ENCODE measurements at places on chromosomes 11 and 22.

GRCh38 chr11:134853992-134854991 lies 442.2 kb upstream of the B3GAT1 start:
- DNase-seq = no peak

DNA sequence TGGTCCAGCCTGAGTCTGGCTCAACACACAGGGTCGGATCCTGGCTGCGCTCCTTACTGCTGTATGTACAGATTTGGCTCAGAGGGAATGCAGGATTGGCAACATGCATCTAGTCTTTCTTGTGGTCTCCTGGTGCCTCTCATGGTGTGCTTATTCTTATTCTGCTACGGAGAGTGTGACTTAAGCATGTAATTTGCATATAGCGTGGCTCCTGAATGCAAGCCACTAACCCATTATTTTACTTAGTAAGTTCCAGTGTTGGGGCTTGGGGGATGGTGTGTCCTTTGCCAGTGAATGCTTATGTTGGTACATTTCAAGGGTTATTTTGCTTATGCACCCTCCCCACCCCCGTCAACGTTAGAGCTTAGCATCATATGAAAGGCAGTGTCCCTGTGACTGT lies 51.2 kb downstream of the PTPRJ start:
- DNase-seq = no peak

GRCh38 chr11:32705309-32706033 lies 89.0 kb downstream of the CCDC73 start:
- no peak for DNase-seq

- no peak for DNase-seq
Measured at GRCh38 chr11:70255477-70256116, 14.9 kb upstream of the PPFIA1 start.

GRCh38 chr11:23632293-23632692 lies 772.0 kb upstream of the CCDC179 start:
- DNase-seq = no peak

- peak; percentile 17 for DNase-seq
Measured at GRCh38 chr22:23533328-23533762, 46.7 kb downstream of the IGLL1 start.

DNA sequence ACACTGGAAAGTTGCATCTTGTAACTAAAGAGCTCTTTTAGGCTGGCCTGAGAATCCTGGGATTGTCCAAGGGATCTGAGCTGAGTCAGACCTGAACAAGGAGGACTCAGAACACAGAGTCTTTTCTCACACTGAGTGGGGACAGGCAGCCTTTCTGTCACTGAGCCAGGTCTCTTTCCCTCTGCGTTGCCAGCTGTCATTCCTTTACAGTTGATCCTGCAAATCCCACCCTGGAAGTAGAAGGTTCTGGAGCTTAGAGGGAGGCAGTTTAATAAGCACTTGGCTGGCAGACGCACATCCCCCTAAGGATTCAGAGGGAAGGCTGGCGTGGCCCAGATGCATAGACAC lies 76.3 kb upstream of the SUSD2 start:
- DNase-seq = no peak

- no peak for DNase-seq
Measured at GRCh38 chr11:73866586-73866996, 10.1 kb downstream of the COA4 start.

- peak; percentile 53 for DNase-seq
Measured at GRCh38 chr11:66639066-66639813, 737 bp downstream of the RBM4 start.

- no peak for DNase-seq
Measured at GRCh38 chr22:36409056-36409455, 21.3 kb upstream of the MYH9 start.

DNA sequence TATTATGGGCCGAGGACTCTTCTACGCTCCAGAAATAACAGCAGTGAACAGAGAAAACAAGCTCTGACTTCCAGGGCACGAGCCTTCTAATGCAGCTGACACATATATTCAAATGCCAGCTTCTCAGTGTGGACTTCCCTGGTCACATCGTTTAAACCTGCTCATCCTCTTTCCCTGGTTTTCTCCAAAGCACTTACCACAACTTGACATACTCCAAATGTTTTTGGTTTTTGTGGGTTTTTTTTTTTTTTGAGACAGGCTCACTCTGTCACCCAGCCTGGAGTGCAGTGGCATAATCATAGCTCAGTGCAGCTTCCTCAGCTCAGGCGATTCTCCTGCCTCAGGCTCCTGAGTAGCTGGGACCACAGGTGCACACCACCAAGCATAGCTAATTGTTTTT lies 105.5 kb downstream of the MICAL3 start:
- DNase-seq = no peak

DNA sequence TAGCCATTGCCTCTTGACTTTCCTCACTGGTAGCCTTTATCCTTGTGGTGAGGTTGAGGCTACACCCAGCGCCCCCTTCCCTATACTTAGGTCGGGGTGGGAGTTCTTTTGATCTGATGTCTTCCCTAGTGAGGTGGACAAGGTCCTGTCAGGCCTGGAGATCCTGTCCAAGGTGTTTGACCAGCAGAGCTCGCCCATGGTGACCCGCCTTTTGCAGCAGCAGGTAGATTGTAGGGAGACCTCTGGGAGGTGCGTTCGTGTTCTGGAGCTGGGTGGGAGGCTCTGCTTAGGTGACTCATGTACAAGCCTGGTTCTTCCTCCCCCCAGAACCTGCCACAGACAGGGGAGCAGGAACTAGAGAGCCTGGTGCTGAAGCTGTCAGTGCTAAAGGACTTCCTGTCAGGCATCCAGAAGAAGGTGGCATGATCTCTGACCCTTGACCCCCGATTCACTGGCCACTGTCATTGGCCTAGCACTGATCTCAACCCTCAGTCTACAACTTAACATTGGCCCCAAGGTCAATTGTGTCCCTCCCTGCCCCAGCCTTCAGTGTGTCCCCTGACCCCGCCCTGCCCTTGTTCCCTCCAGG lies 4.9 kb downstream of the INPPL1 start:
- DNase-seq = no peak

DNA sequence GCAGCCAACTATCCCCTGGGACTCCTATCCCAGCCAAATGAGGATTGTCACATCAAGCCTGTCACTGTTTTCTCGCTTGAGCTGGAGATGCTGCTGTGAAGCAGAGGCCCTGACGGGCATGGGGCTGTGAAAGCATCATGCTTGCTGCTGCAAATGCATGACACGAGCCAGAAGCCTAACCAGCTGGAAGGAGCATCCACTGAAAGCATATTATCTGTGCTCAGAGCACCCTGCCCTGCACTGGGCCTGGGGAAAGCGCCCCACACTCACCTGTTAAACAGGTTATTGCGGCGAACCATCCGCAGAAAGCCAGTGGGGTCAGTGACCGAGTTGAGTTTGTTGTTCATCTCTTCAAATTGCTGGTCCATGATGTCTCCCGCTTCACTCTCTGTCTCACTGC lies 110.9 kb upstream of the PITPNB start:
- DNase-seq = no peak

DNA sequence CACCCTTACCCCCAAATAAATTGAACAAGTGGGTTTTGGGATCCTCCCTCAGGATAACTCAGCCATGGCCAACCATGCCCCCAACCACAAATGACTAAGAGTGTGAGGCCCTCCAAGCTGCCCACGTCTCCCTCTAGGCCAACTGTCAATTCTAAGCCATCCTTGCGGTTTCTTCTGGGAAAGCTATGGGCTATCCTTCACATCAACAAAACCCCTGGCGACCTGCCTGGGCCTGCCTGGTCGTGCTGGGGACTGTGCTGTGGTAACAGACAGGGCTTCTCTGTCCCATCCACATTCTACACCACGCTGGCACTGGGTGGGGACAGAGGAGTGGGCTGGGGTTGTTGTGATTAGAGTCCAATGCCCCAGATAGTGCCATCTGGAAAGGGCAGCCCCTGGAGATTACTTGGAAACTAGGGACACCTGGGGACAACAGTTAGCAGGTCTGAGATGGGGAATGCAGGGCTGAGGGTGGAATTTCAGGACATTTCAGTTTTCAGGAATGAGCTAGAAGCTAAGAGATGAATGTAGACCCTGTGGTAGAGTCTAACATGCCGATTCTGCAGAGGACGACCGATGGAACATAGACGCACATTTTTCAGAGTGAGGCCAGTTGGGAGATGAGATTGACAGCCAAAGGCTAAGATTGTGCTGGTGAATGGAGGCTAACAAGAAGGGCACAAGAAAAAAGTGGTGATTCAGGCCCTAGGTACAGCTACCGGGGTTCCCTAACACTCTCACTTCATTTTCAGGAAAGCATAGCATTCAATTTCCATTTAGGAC lies 131.9 kb downstream of the RASSF10 start:
- no peak for DNase-seq

DNA sequence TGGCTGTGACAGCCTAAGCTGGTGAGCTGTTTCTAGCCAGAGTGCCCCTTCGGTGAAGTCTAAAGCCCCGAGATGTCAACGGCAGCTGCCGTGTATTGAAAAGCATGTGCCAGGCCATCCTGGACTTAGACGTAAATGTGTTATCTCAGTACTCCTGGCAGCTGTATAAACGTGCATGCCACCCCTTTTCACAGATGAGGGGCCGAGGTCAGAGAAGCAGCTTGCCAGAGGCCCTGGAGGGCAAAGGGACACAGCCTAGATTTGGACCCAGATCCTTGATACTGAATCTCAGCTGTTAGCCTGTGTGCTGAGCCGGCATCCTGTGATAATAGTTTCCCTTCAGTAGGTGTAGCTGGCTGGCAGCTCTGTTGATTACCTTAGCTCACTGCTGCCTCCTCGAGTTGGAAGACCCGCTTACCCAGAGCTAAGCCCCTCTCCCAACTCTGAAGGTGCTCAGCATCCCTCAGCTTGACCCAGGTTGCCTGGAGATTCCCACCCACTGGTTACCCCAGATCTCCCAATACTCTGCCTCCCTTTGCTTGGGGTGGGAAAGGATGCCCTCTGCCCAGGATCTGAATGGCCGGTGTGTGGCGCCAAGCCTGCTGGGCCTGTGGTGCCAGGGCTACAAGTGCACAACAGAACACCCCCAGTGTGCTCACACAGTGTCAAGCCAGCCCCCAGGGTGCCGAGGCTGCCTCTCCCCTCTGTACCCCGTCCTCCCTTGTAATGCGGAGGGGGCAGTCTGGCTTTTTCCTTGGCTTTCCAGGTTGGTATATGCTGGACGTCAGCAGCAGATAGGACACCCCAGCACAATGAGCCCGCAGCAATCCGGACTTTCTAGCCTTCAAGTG lies 59.8 kb upstream of the WNT7B start:
- DNase-seq = no peak

- DNase-seq = no peak
Measured at GRCh38 chr11:26779074-26779865, 57.4 kb upstream of the SLC5A12 start.

GRCh38 chr11:69311767-69312385 lies 17.9 kb downstream of the MYEOV start:
- DNase-seq = peak; percentile 27

- DNase-seq = no peak
Measured at GRCh38 chr11:127274328-127274676, 273.7 kb upstream of the KIRREL3 start.

GRCh38 chr11:9210922-9211320 lies 54.2 kb downstream of the DENND5A start:
- DNase-seq = no peak

GRCh38 chr11:65183201-65183891 lies 1.6 kb downstream of the CAPN1 start:
- no peak for DNase-seq

GRCh38 chr22:37604875-37605274 lies 3.8 kb upstream of the GGA1 start:
- DNase-seq = no peak

GRCh38 chr11:76455331-76455730 lies 10.5 kb downstream of the EMSY start:
- no peak for DNase-seq

- DNase-seq = no peak
Measured at GRCh38 chr11:91158297-91158696, 935.4 kb upstream of the CHORDC1 start.

DNA sequence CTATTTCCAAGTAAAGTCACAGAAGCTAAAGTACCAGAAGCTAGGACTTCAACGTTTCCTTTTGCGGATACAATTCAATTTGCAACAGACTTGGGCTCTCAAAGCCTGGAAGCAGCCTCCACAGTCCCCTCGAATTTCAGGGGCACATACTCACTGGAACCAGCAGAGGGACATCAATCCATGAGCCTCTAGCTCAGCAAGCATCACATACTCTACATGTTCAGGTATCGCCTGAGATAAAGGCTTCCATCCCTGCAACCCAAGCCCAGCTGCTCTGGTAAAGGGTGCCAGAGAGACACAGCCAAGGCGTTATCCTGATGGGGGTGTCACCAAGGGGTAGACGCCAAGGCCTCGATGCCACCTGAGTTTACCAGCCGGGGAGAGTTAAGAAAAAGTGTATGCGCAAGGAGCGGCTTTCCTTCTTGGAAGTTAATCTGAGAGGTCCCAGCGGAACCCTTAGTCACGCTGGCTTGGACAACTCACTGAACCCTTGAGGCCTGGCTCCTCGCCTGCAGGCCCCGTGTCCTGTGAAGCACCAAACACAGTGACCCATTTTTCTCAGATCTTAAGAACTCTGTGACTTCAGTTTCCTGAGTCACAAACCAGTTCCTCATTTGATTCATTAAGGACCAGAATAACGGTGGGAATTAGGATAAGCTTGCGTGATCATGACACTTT lies 13.0 kb downstream of the LTO1 start:
- no peak for DNase-seq

DNA sequence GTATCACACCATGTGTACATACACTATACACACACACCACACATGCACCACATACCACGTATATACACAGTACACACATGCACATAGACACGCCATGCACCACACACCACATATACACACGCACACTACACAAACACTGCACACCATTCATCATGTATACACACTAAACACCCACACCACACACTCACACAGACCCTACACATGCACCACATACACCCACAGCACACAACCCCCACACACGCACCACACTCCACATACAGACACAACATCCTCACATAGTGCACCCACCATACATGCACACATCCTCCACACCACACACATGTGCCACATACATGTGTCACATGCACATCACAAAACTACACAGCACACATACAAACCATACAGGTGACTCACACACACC lies 397.1 kb downstream of the TBC1D22A start:
- DNase-seq = no peak

- no peak for DNase-seq
Measured at GRCh38 chr22:35660291-35661127, 12.3 kb downstream of the APOL6 start.

DNA sequence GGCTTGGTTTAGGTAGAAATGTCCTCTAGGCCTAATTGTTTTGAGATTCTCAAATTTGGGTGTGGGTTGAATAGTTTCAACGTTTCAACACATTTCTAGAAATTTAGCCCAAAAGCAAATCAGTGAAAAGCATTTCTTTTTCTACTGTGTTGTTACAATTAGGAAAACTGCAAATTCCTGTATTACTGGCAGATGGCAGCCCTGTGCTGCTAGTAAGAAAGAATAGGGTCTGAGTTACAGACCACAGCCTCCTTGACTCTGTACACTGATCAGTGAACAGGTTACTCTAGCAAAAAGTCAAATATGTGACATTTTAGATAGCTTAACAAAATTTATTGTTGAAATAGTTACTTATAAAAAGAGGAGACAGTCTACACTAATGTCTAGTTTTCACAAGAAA lies 703.0 kb downstream of the JRKL start:
- DNase-seq = no peak

GRCh38 chr11:68436985-68437926 lies 23.3 kb upstream of the PPP6R3 start:
- DNase-seq = no peak
